T-helper 17 cell (primary cell): ENCODE measurements at places on chromosomes 5 and 9.
A peak's percentile ranks its signal among the peaks of the same experiment; 100 is the strongest.

DNA sequence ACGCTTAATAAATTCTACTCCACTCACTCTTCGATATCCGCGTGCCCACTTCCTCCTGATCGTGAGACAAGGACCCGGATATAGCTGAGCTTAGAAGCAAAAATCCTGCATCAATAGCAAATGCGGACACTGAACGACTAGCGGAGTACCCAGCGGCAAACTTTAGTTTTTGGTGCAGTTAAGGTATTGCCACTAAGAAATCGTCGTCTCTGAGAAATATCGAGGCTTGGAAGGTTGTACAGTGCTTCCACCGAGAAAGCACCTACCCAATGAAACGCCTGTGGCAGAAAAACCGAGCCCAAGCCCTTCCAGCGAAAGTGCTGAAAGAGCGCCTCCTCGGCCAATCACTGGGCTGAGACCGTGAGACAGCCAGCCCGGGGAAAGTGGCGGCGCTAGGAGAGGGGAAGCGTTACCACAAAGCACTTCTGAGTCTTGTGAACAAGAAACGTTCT is 32.2 kb downstream of the ANXA2R start:
- peak; percentile 78 for DNase-seq

GRCh38 chr9:131233556-131233955 is 42.8 kb downstream of the FAM78A start:
- DNase-seq: no peak

- DNase-seq: no peak
These were observed 103.4 kb downstream of the PHF2 start for GRCh38 chr9:93679536-93680442.

GRCh38 chr5:135466178-135467050 is 14.3 kb upstream of the TIFAB start:
- DNase-seq: peak; percentile 45

DNA sequence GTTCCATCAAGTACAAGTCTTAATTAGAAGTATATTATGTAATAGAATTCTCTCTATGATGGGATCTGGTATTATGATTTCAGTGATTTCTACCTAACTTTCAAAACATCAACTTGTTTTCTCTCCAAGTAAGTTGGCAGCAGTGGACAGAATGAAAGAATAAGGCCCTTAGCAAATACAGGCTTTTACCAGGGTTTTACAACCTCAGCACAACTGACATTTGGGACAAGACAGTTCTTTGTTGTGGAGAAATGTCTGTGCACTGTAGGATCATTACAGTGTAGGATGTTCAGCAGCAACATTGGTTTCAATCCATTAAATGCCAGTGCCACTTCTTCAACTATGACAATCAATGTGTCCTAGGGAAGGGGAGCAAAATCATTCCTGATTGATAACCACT is 48.8 kb downstream of the MLANA start:
- DNase-seq: no peak

GRCh38 chr5:9025942-9026341 is 519.9 kb downstream of the SEMA5A start:
- DNase-seq: no peak

GRCh38 chr5:172971482-172971881 is 12.1 kb upstream of the ATP6V0E1 start:
- no peak for DNase-seq

GRCh38 chr9:133948561-133949485 is 43.3 kb downstream of the VAV2 start:
- no peak for DNase-seq
